ENCODE measurements at places on chromosomes 5 and 9.

DNA sequence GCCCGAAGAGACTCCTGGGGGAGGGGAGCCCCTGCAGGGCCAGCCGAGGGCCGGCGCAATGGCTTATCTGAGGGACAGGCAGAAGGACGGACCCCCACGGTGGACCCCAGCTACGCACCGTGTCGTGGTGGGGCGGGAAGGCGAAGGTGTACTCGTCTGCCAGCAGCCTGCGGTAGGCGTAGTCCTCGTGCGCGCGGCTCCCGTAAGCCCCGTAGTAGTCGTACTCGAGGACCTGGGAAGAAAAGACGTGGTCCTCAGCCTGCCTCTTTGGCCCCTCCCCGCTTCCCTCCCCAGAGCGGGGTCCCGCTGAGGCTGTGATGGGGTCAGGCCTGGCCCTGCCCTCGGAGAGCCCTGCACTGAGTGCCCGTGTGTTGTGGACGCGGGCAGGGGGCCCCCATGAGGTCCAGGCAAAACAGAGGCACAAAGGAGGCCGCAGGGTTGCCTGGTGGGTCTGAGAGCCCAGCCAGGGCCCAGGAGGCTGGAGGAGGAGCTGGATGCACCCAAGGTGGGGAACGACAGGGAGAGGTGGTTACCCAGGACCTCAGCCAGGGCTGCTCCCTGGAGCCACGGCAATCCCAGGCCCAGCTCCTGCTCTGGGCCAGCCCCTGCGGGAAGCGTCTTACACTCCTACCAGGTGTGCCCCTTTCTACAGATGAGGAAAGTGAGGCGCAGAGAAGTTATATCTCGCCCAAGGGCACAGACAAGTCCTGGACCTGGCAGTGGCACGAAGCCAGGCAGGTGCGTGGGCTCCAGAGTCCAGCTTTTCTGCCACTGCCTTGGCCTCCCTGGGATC lies 35.2 kb downstream of the SARDH start:
- DNase-seq: no peak

DNA sequence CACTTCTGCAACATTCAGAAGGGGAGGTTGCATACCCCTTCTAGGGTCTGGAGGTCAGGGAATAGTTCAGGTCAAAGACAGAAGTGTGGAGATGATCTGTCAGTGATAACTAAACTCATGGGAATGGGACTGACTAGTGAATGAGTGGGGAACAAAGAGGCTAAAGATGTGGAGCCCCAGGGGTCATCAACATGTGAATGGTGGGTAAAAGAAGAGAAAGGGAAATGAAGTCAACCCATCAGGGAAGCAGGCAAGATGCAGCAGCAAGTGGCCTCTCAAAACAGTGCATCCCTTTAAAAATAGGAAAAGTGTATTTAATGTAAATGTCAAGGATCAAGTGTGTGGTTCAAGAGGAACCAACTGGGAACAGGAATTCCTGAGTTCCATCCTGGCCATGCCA lies 69.9 kb downstream of the PLPPR1 start:
- no peak for DNase-seq

DNA sequence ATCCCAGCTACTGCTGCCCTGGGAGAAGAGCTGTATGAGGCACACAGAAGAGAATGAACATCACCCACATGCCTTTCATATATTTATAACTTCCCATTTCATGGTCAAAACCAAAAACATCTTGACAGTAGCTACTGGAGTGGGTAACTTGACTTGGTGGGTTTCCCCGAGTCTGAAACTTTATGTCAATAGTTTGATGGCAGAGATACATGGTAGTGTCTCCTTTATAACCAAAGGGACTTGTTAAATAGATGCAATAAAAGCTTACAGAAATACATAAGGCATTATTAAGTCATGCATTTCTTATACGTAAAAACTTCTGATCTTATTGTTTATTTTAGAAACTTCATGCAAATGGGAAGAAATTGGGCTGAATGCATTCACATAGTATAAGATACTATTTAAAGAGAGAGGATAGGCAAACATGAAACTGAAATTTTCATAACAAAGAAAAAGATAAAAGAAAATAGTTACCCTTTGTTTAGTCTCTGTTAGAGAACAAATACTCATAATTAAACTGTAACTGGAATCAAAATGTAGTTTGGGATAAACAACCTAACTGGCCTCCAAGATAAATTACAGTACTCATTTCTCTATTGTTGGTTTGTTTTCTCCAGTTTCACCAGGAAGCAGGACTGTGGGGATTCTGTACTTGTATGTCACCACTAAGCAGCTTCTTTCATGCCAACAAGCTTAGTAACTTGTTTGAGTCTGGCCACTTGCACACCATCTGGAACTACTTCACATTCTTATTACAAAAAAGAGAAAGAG lies 459.3 kb upstream of the MEF2C start:
- DNase-seq: no peak

DNA sequence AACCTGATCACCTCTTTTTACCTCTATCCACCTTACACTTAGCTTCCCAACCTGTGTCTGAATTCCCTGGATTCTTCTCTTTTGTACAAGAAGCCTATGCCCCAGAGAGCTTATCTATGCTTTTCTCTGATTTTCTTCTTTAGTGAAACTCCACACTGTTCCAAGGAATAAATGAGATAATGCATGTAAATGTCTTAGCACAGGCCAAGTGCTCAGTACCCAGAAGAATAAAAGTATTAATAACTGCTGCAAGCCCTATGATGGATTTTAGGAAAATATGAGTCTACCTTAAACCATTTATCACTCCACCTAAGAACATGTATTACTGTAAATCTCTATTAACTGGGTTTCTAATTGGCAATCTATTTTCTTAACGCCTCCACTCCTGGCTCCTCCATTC lies 168.5 kb upstream of the TNC start:
- no peak for DNase-seq

- DNase-seq: no peak
Measured at GRCh38 chr5:114418176-114419066, 56.6 kb downstream of the KCNN2 start.

- DNase-seq: no peak
Measured at GRCh38 chr5:138574744-138575193, 432 bp downstream of the HSPA9 start.

- DNase-seq: peak; percentile 57
Measured at GRCh38 chr5:141420855-141421488, at the start of gene PCDHGA11. Gene PCDHGA11, plus strand, starts transcription at chr5:141421051. Its CDS starts 177 bp downstream, at chr5:141421228.

- DNase-seq: no peak
Measured at GRCh38 chr5:152844713-152845112, 439.6 kb upstream of the NMUR2 start.

DNA sequence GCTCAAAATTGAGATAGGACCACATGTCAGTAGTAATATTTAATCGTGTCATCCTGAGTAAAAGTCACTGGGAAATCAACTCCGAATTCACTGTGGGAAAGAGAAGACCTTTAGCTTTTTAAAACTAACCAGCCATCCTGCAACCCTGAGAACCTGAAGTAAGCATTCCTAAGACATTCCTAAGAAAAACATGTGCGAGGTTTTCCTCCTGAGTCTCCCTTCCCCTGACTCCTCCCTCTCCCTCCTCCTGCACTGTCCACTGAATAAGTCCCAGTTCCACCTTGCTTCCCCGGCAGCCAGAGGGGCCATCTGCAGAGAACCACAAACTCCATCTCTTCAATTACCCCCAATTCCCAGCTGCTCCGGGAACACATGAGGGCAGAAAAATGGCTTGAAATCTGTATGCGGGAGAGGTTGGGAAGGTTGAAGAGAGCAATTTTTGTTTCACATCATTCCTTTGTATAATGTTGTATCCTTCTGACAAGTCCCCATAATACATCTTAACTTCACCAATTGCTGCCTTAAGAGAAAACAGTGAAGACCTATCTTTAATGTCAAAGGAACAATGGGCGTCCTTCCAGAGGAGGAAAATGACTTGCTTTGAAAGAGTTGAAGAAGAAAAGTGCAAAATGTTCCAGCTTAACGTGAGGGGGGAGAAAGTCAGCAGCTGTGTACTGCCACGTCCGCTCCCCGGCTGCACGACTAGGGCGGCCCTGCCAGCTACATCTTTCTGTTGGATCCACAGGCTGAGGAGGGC lies 186.3 kb downstream of the ZNF462 start:
- no peak for DNase-seq

GRCh38 chr5:102453716-102454115 lies 45.1 kb downstream of the SLCO6A1 start:
- DNase-seq: no peak

- no peak for DNase-seq
Measured at GRCh38 chr5:15009420-15009819, 137.8 kb upstream of the ANKH start.

GRCh38 chr5:137034764-137035479 lies 464.2 kb downstream of the SPOCK1 start:
- no peak for DNase-seq

DNA sequence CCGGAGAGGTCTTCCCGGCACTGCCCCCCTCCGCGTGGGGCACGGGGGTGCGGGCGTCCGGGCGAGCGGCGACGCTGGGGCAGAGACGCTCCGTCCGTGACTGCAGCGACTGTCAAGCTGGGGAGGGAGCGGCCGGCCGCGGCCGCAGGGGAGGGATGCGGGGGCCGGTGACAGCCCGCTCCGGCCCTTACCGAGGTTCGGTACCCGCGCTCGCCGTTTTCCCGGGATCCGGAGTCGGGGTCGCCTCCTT lies 400 bp downstream of the KDM4C start:
- no peak for DNase-seq

DNA sequence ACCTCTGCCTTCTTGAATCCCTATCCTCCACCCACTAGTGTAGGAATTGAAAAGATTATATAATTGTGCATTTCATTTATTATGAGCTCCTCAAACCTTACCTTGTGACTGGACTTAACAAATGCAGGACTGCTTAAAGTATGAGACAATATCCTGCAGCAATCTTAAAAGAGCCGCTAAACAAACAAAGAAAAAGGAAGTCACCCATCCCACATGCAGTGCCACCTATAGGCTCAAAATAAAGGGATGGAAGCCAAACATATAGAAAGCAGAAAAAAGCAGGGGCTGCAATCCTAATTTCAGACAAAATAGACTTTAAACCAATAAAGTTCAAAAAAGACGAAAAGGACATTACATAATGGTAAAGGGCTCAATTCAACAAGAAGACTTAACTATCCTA lies 8.7 kb downstream of the PCAT7 start:
- DNase-seq: no peak
